CD4-positive, alpha-beta T cell treated with Interleukin-17A for 4 hours (primary cell): ENCODE measurements at places on chromosomes 7 and 10.

DNA sequence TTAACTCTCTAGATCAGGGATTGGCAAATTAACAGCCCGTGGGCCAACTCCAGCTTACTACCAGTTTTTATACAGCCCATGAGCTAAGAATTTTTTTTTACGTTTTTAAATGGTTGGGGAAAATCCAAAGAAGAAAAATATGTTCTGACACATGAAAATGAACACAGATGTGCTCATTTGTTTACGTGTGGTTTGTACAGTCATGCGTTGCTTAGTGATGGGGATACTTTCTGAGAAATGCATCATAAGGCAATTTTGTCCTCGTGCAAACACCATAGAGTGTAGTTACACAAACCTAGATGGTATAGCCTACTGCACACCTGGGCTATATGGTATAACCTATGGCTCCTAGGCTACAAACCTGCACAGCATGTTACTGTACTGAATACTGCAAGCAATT, 8.3 kb upstream of the SMKR1 start:
- no peak for DNase-seq

DNA sequence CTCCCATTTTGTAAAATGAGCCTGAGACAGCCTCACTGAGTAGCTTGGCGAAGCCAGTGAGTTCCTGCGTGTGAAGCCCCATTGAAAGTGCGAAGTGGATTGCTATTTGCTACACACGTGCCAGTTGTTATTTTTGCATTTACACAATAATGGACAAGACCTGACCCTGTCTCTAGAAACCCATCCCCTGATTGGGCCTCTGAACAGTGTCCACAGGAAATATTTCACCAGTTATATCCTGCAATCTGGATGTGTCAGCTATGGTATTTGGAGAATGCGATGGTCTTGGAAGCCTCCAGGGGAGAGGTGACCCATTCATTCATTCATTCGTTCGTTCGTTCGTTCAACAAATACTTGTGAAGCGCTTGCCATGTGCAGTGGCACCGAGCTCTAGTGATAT, 37.1 kb downstream of the COL13A1 start:
- DNase-seq: no peak

DNA sequence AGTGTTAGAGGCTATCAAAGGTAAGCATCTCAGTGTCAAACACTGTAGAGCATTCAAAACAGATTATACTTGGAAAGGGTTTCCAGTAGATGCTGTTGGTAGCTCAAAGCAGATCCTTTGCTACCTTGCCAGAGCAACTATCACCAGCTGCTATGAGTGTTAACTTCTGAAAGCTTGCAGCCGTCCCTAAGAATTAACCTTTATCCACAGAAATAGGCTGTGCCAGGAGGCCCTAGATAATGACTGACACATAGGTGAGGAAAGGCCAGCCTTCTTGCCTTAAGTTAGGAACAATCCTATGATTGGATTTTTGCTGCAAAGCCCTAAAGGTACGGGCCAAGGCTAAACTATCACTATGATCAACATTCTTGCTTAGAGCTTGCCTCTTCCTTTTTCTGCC, 263.2 kb downstream of the DGKB start:
- DNase-seq: no peak

DNA sequence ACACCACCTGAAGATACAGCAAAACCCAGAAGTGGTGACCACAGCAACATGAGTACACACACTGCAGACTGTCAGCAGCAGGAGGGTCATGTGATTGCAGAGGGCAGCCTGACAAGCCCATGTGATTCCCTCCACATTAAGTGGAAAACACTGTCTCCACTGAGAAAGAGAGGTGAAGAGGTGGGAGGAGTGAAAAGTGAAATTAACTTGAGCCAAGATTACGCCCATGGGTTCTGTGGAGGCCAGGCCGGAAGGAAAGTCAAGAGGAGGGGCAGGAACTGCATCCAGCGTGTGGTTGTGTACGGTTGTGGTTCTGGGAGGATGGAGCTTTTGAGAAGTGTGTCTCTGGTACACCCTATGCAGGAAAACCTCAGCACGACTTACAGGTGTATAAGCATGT, 138.5 kb downstream of the PLXNA4 start:
- peak; percentile 51 for DNase-seq

GRCh38 chr10:1939016-1939415, 201.7 kb upstream of the ADARB2 start:
- peak; percentile 60 for DNase-seq

DNA sequence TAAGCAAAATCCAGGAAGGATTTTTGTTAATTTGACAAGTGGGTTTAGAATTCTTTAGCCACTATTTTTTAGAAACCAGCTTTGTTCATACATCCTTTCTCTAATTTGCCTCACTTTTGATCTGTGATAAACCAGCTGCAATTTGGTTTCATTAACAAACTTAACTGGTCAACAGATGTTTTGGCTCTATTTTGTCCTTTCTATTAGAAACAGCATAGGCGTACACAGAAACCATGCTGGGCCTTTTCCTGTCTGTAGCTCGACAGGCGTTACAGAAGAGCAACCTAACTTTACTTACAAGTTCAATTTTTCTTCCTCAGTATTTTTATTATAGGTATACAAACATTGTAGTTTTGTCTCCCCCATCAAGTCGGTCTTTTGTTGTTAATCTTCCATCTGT, 28.2 kb downstream of the KAT6B start:
- no peak for DNase-seq

- no peak for DNase-seq
Measured at GRCh38 chr7:155201325-155202087, 96.2 kb upstream of the INSIG1 start.
